Choroid plexus epithelial cell (primary cell): ENCODE measurements at places on chromosomes 2 and 18.
A peak's percentile ranks its signal among the peaks of the same experiment; 100 is the strongest.

DNA sequence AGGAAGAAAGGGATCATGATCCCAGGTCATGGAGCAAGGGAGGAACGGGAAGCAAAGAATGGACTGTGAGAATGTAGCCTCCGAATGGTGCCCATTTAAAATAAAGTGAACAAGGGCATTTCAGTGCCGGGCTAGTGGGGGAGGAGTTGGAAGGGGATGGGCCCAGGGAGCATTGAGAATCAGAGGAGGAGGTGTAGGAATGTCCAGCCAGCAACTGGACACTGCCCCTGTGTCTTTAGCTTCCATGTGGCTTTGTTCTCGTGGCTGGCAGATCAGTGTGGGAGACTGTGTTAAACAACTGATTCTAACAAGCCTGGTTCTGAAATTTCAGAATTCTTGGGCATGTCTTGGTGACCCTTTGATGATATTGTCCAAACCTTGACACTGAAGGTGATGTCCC is 1.4 kb upstream of the RNF103 start:
- DNase-seq, result no peak

GRCh38 chr2:190431907-190432306 is 23.8 kb downstream of the MFSD6 start:
- DNase-seq, result no peak

DNA sequence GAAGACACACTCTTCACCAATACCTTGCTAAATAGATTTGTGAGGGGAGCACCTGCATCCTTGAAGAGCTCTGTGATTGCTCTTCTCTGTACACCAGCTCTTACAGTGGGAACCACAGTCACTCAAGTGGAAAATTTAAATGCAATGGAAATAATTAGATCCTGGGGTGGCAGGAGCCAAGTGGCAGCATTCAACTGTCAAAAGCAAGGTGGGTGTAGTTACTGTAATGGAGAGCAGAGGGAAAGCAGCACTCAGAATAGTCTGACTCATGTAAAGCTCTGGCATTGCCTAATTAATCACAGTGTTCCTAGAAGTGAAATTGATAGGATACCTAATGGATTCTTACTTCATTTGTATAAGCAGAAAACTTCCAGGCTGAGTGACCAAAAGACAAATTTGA is 245.8 kb downstream of the KCNE4 start:
- DNase-seq, result no peak

- DNase-seq, result no peak
Measured at GRCh38 chr2:175152242-175152641, 15.8 kb downstream of the ATF2 start.

- DNase-seq, result no peak
Measured at GRCh38 chr2:54555318-54555837, 99.3 kb downstream of the SPTBN1 start.

GRCh38 chr2:234544659-234545611 is 48.1 kb upstream of the ARL4C start:
- DNase-seq, result peak; percentile 70

DNA sequence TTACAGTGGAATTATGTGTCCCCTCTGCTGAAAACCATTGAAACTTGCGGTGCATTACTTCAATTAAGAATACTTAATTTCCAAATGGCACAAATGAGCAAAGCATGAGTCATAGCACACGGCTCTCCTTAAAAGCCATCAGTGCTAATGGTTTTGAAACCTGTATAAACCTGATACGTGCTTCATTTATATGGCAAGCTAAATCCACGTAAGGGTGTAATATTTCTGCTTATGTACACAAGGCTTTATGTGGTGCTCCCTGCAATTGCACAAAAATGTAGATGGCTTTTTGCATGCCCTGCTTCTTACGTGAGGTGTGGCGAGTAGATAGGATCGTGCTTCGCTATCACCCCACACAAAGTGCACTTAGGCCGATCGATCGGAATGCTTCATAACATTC is 840.9 kb downstream of the GALR1 start:
- no peak for DNase-seq

GRCh38 chr18:49546278-49546677 is 15.6 kb upstream of the LIPG start:
- DNase-seq, result no peak

DNA sequence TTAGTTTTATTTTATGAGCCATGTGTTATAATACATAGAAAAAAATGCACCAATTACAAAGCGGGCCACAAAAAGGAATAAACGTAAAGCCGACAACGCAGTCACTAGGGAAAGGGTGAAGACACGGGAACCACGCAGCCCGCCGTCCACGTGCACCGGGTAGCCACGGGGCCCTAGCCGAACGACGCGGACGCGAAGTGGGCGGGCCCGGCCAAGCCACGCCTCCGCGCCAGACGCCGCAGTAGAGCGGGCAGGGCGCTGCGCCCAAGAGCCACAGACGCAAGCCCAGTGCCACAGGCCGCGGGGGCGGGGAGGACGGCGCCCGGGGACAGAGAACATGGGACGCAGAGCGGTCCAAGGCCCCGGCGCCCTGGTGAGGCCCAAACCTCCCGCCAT is at the start of gene DUSP28:
DUSP28 (plus strand) TSS at position 274 of the 396 bp plus-strand sequence. CDS start 328 bp downstream, outside the sequence.
- peak; percentile 89 for DNase-seq

DNA sequence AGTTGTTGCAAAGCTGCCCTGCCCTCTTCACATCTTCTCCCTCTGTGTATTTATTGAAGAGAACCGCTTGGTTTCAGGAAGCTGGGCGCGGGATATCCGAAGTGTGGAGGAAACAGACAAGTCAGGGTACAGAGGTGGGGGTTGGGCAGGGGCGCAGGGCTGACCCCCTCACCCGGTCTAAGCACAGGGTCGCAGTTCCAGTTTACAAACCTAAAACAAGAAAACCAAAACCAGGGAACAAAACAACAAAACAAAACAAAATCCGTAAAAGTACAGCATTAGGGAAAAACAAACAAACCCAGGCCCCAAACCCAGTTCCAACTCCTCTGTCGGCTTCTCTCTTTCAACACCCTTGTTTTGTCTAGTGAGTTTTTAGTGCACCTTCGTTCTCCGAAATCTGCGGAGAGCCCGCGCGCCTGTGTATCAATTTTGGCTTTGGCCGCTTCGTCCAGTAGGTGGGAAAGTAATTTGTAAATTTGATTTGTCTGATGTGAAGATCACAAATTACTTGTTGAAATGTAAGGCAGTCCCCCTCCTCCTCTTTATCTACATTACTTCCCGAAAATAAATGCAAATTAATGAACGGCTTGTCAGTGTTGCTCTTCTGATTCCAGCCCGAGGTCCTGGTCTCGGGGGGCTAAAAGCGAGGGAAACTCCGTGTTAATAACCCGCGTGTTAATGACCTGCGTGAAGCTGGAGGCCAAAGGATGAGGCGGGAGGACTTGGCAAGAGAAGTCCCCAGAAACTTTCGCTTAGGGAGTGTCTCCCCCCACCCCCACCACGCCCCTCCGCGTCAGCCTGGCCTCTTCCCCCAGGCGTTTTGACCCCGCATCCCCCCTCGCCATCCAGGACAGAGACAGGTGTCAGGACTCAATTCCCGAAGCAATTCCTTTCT is 6.9 kb downstream of the OTX1 start:
- no peak for DNase-seq

- no peak for DNase-seq
Measured at GRCh38 chr2:174925046-174925784, 80.0 kb downstream of the CHN1 start.

DNA sequence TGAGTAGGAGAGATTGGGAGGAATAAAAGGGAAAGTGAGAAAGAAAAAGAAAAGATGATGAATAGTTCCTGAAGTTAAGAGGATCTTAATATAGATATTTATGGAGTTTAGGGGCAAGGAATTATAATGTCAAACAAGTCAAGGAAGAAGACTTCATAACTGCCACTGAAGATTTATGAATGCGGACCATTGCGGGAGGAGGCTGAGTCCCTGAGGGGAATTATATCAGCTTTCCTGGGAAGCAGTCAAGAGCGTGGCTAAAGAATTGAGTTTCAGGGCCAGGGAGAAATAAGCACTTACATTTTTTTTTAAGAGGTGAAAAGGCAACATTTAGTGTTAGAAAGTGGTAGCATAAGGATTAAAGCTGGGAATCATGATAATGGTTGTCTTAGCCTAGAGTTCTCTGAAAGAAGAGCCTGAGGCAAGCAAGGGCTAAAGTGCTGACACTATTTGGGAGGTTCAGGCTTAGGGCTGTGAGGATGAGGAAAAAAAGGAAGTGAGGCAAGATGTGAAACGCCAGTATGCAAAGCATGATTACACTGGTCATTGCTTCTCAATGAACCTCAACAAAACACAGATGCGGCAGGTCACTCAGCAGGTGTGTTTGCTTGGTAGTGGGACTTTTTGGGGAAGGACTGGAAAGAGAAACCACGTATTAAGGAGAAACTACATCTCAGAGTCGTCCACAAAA is 217.1 kb downstream of the SLC4A3 start:
- DNase-seq, result no peak
